ENCODE measurements at places on chromosomes 5 and 9. TPM values are rescaled to one million over a fixed set of nuclear protein-coding genes. Genes with fewer than 3 reads are reported as not detected.

GRCh38 chr5:33903118-33903517, 11.3 kb upstream of the ADAMTS12 start:
- no peak for DNase-seq

DNA sequence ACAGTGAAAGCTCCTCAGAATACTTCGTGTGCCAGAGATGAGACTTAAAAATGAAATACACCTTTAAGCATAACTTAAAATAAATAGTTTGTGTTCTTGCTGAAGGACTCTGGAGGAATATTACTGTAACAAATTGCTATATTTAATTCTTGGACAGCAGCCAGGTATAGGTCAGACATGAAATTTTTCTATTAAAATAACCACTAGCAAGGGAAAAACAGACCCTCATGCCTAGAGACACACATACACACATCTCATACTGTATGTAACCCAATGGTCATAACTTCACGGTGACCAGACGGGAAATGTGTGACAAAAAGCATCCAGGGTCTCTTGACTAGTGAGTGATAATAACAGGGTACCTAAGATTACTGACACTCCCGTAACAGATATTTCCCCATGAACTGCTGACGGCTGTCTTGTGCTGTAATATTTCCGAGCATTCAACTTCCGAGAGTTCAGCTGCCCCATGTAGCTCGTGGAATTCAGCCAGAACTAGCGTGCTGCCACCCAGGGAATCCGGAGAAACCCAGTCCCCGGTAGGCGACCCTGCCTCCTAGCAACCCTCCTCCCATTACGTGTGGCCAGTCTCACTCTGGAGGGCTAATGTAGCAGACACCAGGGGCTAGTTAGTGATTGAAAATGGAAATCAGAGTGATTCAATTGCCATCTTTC, 2295.1 kb upstream of the WWC1 start:
- no peak for DNase-seq

SLC34A3 gene
- not detected for total RNA-seq

NTRK2 gene
- total RNA-seq, result 11.9 TPM

IFNE gene
- not detected for total RNA-seq

Data from right atrium auricular region (tissue), 2 donors.